ENCODE measurements at places on chromosomes 11 and 22.

DNA sequence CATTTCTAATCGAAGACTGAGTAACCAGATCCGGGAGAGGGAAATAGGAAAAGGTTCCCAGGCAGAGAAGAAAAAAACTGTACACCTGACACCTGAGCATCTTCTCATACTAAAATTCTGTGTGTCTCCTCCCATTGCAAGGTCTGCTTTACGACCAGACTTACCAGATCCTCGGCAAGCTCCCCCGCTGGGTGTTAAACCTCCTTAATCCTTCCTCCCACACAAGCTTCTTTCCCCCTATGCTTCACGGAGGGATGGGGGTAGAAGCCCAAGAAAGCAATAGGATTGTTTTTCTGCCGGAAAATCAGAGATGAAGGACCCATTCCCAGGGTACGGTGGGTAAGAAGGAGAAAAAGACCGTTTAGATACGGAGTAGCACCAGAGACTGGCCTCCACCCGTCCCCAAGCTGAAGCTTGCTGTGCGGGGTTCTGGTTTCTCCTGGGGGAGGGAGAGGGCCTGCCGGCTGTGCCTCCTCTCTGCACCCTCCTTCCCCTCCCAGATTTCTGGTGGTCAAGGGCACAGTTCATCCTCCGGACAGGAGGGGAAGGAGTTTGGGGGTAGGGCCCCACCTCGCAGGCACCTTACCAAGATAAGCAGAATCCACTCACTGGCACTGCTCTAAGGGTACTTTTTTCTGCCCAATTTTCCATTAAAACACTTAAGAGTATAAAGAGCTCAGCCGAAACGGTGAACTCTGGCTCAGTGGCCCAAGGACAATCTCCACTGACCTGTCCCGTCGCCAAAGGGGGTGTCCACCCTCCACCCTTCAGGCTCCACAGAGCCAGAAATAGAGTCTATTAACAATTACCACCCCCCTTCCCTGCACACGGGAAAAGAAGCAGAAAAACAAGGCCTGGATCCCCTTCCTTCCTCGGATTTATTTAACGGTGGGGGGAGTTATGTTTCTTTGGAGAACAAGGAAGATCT is 1.2 kb downstream of the TOB2 start:
- DNase-seq: no peak

DNA sequence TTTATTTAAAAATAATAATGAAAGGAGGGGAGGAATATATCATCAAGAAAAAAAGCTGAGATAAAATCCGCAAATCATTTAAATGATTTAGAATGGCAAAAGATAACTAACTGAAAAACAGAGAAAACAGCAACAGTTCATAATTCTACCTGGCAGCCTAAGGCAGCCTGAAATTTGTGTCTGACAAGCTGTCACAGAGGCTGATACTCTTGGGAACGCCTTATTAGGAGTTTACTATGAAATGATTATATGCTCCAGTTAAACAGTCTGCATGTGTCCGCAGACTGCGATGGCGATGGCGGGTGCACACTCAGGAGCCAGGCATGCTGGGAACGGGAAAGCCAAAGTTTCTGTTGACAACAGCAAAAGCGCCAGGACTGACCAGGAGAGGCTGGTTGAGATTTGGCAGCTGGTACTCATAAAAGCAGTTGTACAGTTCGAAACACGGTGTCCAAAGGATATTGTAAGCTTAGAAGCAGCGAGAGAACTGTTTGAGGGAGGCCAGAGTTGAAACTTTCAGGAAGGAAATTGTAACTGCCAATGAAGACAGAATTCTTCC is 172.9 kb upstream of the MPPED2 start:
- DNase-seq: no peak

DNA sequence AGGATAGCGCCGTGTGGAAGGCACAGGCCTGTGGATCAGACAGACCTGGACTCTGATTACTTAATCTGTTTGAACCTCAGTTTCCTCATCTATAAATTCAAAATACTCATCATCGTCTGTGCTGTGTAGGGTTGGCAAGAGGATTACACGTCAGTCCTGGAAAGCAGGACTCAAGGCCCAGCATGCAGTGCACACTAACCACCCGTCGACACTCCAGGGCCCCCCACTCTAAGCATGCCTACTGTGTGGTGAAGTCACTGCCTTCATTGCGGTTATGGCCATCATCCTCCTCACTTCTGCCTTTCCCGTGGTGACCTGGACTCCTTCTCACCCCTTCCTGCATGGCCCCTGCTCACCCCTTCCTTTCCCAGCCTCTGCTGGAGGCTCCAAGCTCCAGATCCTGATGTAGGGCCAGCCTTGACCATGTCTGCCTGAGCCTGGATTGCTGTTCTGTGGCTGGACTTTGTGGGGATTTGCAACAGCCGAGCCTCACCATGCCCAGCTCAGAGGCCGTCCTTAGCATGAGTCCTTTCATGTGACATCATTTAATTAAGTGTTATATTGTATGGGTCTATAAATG is 1158.0 kb downstream of the TBC1D22A start:
- DNase-seq: no peak

DNA sequence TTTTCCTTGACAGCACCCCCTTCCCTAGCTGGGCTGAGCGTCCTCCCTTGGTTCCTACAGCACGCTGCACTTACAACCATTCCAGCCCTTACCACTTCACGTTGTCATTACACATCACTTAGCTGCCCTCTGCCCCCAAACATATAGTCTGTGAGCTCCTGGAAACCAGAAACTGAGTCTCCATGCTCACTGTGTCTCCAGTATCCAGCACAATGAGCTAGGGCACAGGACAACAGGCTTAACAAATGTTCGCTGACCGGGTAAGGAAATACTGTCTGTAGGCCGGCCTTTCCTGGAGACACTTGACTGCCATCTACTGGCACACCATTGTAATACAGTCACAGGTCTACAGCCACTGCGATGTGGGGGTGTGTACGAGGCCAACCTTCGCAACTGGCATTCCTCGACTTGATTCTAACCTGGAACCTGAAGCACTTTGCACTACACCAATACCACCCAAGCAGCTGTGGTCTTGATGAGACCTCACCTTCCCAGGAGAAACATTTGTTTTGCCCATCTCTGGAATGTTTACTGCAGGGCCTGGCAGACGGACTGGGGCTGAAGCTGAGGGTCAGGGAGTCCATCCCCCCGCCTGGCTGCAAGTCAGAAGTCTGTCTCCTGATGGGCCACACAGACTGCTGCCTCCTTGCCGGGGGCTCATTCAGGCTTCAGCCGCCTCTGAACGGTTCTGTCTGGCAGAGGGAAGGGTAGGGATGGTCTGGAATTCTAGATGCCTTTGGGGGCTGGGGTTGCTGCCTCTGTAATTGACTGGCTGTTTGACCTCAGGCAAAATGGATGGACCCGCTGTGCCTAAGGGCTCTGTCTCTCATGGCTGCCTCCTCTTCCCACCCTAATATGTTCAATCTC is 72.0 kb downstream of the SYN3 start:
- peak; percentile 26 for DNase-seq

- no peak for DNase-seq
Measured at GRCh38 chr11:9347100-9347499, 32.7 kb upstream of the TMEM41B start.

DNA sequence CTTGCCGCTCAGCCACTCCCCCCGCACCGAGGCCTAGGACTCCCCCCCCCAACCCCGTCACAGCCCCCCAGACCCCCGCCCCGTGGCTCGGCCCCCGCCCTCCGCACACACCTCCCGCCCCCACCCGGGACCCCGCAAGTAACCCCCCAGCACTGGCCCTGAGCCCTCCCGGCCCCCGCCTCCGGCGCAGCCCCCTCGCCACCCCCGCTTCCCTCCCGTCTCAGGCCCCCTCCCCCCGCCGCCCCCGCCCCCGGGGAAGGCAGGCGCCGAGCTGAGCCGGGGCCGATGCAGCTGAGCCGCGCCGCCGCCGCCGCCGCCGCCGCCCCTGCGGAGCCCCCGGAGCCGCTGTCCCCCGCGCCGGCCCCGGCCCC is 1.5 kb downstream of the SHANK3 start:
- DNase-seq: no peak

DNA sequence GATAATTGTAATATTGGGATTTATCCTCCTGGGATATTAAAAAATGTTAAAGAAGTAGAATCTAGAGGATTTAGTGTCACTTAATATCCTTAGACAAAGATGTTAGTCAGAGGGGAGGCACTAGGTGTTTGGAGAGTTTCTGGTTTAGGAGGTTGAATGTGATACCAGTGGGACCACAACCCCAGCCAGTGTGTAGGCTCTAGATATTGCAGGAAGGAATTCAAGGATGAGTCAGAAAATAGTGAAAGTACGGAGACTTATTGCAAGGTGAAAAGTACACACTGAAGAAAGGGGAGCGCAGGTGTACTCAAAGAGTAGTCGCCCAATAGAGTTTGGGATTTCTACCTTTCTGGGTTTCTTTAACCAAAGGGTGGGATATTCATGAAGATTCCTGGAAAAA is 5.7 kb upstream of the TMEM41B start:
- DNase-seq: no peak

DNA sequence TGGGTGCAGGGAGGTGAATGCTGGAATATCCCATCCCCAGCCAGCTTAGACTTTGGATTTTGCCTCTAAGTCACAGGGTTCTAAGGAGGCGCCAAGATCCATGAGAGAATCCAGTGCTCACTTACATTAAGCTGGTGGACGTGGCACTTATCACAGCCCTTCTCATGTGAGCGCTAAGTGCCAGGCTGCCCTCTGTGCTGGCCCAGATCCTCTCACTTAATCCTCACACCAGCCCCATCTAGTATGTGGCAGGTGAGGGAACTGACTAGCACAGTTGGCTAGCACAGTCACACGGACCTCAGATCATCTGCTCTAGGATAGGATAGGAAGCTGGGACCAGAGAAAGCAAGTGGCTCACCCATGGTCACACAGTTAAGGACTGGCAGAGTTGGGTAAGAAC is 3.6 kb downstream of the HMOX1 start:
- no peak for DNase-seq

DNA sequence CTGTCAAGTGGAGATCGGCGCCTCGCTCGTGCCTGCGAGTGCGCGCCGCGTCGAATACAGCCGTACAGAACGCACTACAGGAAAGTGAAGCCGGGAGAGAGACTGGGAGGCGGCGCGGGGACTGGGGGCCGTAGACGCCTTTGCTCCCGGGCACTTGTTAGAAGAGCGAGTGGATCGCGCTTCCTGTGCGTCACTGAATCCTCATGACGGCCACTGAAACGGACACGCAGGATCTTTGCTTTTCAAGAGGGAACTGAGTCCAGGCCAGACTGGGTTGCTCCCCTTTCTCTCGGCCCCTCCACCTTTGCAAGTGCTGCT is 314 bp downstream of the RIC8A start:
- DNase-seq: no peak

DNA sequence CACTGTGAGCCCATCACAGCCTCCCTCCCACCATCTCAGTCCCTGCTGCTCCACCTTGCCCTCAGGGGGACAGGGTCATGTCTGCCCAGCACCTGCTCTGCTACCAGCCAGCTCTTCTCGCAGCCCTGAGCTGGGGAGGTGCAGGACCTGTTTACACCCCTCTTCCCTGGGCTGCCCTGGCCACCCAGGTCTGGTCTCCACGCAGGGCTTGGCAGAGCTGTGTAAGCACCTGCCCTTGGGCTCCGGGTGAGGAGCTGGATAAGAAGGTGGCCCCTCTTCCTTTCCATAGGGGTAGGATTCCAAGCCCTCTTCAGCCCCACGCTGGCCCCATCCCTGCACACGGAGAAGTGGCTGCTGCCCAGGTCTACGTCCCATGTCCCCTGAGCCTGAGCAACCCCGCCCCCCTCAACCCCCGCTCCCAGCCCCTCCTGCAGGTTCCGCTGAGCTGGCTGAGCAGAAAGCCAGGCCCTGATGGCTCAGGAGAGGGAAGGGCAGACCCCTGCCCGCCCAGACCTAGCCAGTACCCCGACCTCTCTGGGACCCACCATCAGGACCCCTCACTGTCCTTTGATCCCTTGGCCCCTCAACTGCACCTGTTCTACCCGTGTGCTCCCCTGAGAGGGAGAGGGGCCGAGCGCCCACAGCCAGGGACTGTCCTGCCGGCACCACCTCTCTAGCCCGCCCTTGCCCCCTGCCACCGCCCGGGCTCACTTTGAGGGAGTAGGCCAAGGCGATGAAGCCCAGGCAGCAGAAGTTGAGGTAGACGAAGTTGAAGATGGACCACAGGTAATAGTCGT is 3.2 kb downstream of the IFITM10 start:
- DNase-seq: no peak

- no peak for DNase-seq
Measured at GRCh38 chr11:64755681-64756361, 4.0 kb downstream of the PYGM start.

DNA sequence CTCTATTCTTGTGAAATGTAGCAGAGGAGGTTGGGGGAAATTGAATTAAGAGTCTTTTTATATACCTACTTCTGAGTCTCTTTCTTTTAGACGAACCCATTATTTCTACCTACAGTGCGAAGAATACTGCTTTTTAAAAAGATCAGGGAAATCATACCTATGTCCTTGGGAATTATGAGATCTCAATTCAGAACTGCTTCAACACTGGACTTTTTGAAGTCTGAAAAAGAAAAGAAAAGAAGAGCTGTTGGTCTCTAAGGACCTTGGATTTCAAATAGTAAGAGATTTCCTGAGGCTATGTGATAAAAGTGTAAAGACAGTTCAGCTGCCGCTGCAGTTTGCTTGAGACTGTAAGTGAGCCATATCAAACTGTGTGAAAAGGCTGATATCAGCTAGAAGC is 3.7 kb upstream of the OR5B21 start:
- DNase-seq: no peak

DNA sequence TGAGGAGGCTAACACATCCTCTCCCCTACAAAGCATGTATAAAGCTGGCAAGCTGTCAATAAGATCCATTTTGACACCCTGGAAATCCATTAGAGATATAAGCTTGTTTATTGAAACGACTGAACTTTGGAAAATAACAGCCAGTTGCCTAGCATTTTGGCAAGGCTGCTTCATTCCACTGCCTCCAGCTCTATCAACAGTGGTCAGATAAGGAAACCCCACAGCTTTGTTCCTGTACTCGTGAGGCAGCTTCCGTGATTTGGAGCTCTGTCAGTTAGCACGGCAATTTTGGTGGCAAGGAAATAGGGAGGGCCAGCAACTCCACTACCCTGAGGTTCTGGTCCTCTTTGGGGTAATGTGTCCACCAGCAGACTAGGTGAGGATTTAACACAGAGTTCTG is 2.0 kb upstream of the OR51S1 start:
- DNase-seq: no peak

GRCh38 chr22:40791241-40791640 is 27.9 kb downstream of the SLC25A17 start:
- DNase-seq: no peak

- DNase-seq: no peak
Measured at GRCh38 chr11:1473786-1474185, 12.8 kb downstream of the MOB2 start.

DNA sequence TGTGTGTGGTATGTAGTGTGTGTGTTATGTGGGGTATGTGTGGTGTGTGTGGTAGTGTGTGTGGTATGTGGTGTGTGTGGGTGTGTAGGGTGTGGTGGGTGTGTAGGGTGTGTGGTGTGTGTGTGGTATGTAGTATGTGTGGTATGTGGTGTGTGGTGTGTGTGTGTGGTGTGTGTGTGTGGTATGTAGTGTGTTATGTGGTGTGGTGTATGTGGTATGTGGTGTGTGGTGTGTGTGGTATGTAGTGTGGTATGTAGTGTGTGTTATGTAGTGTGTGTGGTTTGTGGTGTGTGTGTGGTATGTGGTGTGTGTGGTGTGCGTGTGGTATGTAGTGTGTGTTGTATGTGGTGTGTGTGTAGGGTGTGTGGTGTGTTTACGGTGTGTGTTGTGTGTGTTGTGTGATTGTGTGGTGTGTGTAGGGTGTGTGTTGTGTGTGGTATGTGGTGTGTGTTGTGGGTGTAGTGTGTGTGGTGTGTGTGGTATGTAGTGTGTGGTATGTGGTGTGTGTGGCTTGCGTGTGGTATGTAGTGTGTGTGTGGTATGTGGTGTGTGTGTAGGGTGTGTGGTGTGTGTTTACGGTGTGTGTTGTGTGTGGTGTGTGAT is 4.2 kb upstream of the PPP6R2 start:
- DNase-seq: no peak

- no peak for DNase-seq
Measured at GRCh38 chr22:50019316-50019715, 6.8 kb upstream of the IL17REL start.

Data from T1000 (cell line).